ENCODE measurements at places on chromosomes 4 and X.

- DNase-seq: no peak
Observed at GRCh38 chrX:39439906-39440798, 638.9 kb downstream of the MID1IP1 start.

GRCh38 chrX:22969411-22969810, 30.3 kb upstream of the DDX53 start:
- peak; percentile 54 for DNase-seq

DNA sequence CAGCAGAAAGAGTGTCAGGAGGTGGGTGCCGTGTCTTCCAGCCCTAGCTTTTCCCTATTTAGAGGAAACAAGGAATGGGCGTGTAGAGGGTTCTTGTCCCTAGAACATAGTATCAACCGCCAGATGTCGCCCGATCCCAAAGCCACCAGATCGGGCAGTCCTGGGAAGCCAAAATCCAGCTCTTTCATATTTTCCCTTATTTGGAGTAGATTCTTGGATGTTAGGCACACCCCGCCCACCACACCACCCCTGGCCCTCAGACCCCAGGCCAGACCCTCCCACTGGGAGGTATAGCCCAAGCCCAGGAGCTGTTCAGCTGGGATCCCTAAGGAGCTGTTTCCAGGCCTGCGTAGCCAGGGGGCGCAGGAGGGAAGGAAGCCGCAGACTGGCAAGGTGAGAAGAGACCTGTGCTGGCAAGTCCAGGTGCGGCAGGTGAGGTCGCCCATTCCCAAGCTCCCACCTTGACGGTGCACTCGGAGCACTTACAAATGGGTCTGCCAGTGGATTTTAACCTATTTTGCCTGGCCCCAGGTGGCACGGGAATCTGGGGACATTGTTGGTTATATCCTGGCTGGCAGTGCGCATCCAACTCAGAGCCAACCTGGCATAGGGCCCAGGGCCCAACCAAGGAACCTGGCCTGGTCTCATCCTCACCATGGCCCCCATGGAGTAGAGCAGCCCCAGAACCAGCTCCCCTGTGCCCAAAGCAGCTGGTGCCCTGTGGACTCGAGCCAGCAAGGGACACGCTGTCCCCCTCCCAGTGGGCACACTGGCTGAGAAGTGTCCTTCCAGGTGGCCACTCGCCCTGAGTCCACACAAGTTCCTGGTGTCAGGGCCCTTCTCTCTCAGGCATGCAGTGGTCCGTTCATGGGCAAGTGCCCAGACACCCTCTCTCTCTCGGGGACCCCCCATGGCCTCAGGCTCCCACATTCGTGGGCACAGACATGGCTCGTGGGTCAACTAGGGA, 811 bp downstream of the FLNA start:
- DNase-seq: peak; percentile 90

- peak; percentile 89 for DNase-seq
Observed at GRCh38 chr4:112170451-112170993, 25.3 kb downstream of the FAM241A start.

GRCh38 chrX:53281321-53281822, at the start of gene IQSEC2:
TSS of gene IQSEC2 (minus strand) at chrX:53281584.
- DNase-seq: peak; percentile 80
